ENCODE measurements at places on chromosomes 1 and 21.
A peak's percentile ranks its signal among the peaks of the same experiment; 100 is the strongest.

- DNase-seq: no peak
Observed at GRCh38 chr1:181204530-181204929, 116.0 kb downstream of the IER5 start.

- peak; percentile 97 for DNase-seq
Observed at GRCh38 chr1:23562137-23562876, 3.0 kb upstream of the ID3 start.

DNA sequence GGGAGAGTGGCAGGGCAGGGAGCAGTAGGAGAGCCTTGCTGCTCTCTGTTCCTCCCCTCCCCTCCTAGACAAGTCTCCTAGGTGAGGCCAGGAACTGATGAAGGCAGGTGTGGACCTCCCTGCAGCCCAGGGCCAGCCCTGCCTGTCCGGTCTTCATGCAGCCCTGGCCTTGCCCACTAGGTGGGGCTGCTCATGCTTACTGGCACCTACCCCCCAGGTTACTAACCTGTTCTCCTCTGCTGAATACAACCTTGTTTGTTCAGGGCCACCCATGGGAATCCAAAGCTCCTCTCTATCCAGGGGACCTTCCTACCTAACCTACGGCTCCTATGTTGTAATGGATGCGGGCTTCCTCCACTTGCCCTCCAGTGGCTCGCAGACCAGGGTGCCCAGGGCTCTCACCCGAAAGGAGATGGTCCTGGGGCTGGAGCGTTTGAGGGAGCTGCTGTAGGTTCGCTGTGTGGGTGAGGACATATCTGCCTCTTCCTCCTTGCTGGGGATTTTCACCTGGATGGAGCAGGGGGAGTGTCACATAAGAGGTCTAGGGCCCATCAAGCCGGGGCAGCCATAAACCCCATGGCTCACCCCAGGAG, 7.9 kb upstream of the TNNT2 start:
- peak; percentile 64 for DNase-seq

- DNase-seq: no peak
Observed at GRCh38 chr1:111923766-111924165, 65.7 kb downstream of the KCND3 start.

DNA sequence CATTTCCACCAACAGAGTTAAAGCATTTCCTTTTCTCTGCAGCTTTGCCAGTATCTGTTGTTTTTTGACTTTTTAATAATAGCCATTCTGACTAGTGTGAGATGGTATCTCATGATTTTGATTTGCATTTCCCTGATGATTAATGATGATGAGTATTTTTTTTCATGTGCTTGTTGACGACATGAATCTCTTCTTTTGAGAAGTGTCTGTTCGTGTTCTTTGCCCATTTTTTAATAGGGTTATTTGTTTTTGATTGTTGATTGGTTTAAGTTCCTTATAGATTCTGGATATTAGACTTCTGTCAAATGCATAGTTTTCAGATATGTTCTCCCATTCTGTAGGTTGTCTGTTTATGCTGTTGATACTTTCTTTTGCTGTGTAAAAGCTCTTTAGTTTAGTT, 37.9 kb upstream of the PALMD start:
- no peak for DNase-seq

Data from OCI-M1 (cell line).